Left lung (tissue), 14 donors: ENCODE measurements at places on chromosomes 7 and 10. TPM values are rescaled to one million over a fixed set of nuclear protein-coding genes. Genes with fewer than 3 reads are reported as not detected.

DNA sequence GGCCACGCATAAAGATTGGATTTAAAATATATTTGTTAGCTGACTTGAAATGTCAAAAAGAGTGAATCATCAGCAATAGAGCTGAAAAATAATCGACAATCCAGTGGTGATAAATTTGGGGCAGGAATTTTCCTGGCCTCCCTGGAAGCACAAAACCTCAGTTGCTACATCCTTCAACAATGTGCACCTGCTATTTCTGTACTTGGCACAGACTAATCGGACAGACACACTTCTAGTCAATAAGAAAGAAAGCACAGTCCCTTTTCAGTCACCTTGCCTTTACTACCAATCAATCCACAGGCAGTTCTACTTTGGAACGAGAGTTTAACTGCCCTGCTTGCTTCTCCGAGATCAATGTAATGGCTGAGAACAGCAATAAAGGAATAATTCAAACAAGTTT, 96.7 kb upstream of the NOBOX start:
- H3K4me1 ChIP-seq, result no peaks in the 10 kb centered on the region
- H3K27me3 ChIP-seq, result no peaks in the 10 kb centered on the region
- H3K27ac ChIP-seq, result no peak overlapping the region
- H3K36me3 ChIP-seq, result no peaks in the 10 kb centered on the region
- DNase-seq, result no peak

GRCh38 chr7:94382132-94382531, 12.6 kb upstream of the COL1A2 start:
- DNase-seq, result no peak
- no peak overlapping the region for H3K27ac ChIP-seq
- no peak overlapping the region for H3K4me3 ChIP-seq
- H3K27me3 ChIP-seq, result no peaks in the 10 kb centered on the region

The OTUD1 gene
- 21.6 TPM for total RNA-seq

The TUBB8 gene
- total RNA-seq, result not detected
